ENCODE measurements at places on chromosomes 5 and 9.

GRCh38 chr5:72302171-72302570 is 17.9 kb downstream of the MRPS27 start:
- no peak for DNase-seq

DNA sequence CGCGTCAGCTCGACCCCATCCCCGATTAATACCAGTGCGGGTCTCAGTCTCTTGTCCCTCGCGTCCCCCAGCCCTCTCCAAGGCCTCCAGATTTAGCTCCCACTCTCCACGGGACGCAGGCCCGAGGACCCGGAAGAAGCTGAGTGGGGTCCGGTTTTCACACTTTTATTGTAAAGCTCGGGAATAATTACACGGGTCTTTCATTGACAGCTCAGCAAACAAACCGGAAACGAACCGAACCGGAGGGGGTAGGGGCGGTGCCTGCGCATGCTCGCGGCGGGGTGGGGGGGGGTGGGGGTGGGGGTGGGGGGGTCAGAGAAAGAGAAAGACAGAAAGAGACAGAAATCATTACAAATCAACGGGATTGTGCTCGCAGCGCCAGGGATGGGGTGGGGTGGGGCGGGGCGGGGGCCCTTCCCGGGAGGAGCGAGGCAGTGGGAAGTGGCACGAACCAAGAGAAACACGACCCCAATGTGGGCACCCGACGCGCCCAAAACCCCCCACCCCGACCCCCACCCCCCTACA is 27.9 kb downstream of the PCDH1 start:
- DNase-seq: no peak

GRCh38 chr5:177445052-177445916 is 1.3 kb upstream of the PRR7 start:
- no peak for DNase-seq

DNA sequence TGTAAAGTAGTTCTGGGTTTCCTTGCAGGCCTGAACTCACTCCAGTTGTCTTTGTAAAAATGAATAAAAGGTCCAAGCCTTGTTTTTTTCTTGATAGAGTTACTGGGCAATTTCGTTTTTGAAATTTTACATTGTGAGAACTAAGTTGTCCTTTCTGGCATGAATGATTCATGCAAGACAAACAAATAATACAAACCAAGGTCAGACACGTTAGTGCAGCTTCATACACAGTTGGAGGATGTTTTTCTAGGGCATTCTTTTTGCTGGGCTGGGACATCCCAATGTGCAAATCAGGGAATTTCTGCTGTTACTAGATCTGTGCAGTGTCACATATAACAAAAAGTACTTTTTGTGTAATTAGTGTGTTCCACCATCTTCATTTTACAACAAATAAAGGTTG is 96.0 kb downstream of the MEGF10 start:
- no peak for DNase-seq

GRCh38 chr5:95859661-95860060 is 37.1 kb upstream of the GLRX start:
- DNase-seq: no peak

GRCh38 chr5:114702136-114702535 is 340.3 kb downstream of the KCNN2 start:
- DNase-seq: peak; percentile 43

DNA sequence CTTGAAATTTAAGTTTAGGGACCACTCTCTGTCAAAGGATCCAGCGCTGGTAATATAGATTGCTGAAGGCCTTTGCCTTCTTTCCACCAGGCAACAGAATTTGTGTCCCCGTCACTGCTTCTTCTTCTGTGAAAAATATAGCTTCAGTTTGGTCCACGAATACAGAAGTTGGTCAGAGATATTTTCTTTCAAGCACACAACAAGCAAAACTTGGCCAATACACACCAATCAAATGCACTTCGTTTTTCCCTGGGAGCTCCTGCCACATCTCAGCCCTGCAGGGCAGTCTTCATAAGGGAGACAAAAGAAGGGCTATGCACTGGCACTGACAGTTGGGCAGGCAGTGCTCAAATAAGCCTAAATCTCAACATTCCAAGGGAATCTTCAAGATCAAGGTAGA is 22.9 kb downstream of the HAVCR2 start:
- no peak for DNase-seq

GRCh38 chr9:27402626-27403025 is 105.7 kb upstream of the EQTN start:
- DNase-seq: no peak

- peak; percentile 12 for DNase-seq
Measured at GRCh38 chr5:82244854-82245635, 33.1 kb downstream of the RPS23 start.

- DNase-seq: peak; percentile 45
Measured at GRCh38 chr5:124747791-124748686, 1.6 kb upstream of the ZNF608 start.

- no peak for DNase-seq
Measured at GRCh38 chr9:93011114-93011513, 47.4 kb upstream of the SUSD3 start.

- no peak for DNase-seq
Measured at GRCh38 chr5:77294185-77294584, 83.7 kb downstream of the PDE8B start.

DNA sequence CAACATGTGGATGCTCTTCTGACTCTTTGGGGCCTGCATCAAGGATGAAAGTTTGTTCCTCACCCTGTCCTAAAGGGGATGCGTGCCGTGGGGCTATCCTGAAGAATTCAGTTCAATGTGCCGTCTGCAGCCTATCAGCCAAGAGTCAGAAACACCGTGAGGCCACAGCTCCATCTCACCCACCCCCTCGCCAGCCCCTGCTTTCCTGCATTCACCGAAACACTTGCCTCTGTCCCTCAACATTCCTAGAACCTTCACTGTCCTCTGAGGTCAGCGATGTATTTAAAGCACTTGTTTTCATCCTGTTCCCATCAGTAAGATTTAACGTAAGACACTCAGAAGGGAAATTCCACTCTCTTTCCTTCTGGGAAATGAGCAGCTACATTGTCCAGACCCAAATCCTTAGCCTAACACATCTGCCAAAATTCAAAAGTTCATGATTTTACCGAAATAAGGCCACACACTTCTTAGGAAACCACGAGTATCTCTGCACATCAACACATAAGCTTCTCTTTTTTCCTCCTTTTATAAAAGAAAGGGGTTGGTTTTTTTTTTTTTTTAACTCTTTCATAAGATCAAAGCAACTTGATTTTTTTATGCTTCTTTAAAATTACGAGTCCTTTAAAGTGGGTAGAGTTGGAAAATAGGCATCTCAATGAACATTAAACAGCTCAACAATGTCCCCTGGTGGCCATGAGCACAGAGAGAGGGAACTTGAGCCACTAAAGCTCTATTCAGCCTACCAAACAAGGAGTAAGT is 100.7 kb downstream of the SUSD1 start:
- DNase-seq: peak; percentile 50

- DNase-seq: no peak
Measured at GRCh38 chr5:108720391-108720790, 27.3 kb upstream of the FER start.

- no peak for DNase-seq
Measured at GRCh38 chr9:123568691-123569688, 213.0 kb downstream of the CRB2 start.

DNA sequence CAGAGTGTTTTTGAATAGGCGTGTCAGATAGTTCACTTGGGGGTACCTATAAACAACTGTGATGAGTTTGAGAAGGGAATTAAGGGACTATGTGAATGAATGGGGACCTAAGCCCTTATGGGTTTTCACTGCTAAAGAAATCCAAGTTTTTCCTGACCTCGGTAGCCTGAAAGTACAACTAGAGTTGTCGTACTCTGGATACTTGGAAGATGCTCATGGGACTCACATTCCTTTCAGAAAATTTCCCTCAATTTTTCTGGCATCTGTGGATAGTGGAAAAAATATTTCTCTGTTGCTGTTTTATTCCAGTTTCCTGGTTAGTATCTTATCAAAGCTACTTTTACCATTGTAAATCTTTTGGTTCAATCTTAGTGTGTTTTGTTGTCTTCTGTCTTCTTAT is 1112.3 kb upstream of the SEMA6A start:
- DNase-seq: no peak

DNA sequence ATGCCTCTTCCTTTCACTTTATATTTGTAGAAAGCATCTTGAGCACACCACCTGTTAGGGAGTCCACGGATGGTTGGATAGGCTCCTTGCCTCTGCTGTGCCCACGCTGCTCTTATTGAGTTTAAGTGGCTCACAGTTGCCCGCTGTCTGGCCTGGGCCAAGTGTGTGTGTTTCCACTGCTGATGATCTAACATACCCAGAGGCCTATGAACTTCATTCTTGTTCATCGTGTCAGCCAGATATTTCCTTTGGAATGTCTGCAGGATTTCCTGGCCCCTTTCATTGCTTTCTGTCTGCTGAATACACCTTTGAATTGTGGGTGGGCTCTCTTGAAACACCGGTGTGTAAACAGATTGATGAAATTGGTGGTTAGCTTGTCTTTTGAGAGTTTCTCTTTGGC is 46.6 kb downstream of the MVB12B start:
- no peak for DNase-seq

- peak; percentile 33 for DNase-seq
Measured at GRCh38 chr9:135218331-135219225, 131.1 kb downstream of the OLFM1 start.

GRCh38 chr9:87382900-87383299 is 114.8 kb upstream of the DAPK1 start:
- no peak for DNase-seq

DNA sequence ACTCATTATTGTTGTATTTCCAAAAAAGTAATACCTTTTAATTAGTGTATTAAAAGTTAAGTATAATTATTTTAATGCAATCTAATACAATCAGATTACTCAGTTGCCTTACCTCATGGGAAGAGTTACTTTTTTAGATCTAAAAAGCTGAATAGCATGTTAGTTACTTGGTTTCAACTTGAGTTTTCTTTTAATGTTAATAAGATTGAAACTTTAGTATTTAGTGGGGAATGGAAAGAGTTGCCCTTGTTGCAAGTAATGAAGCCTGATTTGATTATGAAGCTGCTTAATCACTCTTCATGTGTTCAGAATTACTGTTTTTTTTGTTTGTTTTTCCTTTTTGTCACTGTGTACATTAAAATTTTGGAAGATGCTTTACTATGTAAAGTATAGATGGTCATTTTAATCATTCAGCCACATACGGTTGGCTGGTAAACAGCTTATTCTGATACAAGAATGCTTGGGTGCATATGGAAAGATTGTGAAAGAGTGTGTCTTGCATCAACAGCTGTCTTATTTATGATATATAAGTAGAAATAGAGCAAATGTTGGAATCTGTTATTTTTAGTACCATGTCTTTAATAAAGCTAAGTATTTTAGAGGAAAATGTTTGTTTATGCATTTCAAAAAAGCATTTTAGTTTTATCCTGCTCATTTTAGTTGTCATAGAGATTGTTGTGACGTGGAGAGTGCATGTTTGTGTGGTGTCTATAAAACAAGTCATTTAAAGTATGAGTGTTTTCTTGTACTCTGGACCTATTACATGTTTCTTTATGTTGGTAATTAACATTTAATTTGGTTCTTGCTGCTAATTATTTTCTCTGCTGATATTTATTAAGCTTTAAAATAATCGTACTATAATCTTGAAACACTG is 36.4 kb downstream of the SREK1 start:
- no peak for DNase-seq

GRCh38 chr5:76292620-76293322 is 110.3 kb upstream of the IQGAP2 start:
- DNase-seq: no peak

DNA sequence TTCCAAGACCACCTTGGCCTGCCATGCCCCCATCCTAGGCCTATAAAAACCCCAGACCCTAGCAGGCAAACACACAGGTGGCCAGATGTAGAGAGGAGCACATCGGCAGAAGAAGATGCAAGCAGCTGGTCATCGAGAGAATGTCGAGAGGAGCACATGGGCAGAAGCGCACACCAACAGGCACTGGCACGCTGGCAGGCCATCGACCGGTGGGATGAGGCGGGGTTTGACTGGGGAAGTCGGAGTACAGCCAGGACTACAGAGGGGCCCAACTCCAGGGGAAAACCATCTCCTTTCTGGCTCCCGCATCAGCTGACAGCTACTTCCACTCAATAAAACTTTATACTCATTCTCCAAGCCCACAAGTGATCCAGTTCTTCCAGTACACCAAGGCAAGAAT is 283.1 kb upstream of the RGMB start:
- DNase-seq: no peak

- no peak for DNase-seq
Measured at GRCh38 chr5:89397096-89397495, 514.1 kb upstream of the MEF2C start.

- DNase-seq: no peak
Measured at GRCh38 chr5:56851258-56851941, 36.1 kb downstream of the MAP3K1 start.

Measured in SK-N-DZ (cell line).